ENCODE measurements at places on chromosomes 16 and 17.
A peak's percentile ranks its signal among the peaks of the same experiment; 100 is the strongest.

GRCh38 chr16:9526791-9527190 lies 435.3 kb downstream of the HAPSTR1 start:
- DNase-seq, result no peak

DNA sequence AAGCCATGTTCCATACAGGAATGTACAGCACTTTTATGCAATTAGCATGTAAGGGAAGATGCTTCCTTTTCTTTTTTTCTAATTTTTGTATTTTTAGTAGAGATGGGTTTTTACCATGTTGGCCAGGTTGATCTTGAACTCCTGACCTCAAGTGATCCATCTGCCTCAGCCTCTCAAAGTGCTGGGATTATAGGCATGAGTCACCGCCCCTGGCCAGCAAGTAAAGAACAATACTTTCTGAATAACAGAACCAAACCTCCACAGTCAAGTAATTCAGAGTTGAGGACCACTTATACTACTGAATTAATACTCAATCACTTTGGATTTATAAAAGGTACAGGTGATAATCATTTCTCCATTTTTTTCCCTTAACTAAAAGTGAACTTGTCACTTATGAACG lies 13.0 kb downstream of the C16orf87 start:
- no peak for DNase-seq

DNA sequence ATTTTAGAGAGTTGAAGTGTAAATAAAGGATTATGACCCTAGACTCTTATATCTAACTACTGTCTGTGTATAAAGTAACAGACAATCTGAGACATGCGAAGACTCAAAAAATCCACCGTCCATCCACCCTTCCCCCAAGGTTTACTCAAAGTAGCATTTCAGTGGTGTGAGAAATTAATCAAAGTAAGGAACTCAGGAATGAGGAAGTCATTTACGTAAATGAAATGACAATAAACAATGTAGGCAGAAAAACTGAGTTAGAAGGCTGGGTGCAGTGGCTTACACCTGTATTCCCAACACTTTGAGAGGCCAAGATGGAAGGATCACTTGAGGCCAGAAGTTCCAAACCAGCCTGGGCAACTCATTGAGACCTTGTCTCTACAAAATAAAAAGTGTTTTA lies 19.8 kb upstream of the NTN1 start:
- no peak for DNase-seq

DNA sequence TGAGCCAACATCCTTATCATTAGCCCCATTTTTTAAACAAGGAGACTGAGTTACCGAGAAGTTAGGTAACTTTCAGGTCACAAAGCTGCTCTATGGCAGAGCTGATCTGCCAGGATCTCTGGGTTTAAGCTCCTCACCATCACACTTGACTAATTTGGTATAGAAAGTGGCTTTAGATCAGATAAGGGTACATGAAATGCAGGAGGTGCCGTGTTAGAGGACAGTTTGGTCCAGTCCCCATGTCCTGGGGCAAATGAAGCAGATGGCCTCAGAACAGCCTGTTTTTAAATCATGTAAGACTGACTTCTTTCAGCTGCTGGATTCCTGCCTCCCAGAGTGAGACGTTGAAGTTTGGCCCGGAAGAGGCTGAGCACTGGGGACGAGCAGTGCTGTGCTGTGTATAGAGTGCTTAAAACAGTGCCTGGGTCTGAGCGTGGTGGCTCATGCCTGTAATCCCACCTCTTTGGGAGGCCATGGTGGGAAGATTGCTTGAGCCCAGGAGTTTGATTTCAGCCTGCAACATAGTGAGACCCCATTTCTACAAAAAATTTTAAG lies 187.0 kb upstream of the CACNG3 start:
- no peak for DNase-seq

GRCh38 chr17:74011966-74012365 lies 191.5 kb upstream of the RPL38 start:
- no peak for DNase-seq

DNA sequence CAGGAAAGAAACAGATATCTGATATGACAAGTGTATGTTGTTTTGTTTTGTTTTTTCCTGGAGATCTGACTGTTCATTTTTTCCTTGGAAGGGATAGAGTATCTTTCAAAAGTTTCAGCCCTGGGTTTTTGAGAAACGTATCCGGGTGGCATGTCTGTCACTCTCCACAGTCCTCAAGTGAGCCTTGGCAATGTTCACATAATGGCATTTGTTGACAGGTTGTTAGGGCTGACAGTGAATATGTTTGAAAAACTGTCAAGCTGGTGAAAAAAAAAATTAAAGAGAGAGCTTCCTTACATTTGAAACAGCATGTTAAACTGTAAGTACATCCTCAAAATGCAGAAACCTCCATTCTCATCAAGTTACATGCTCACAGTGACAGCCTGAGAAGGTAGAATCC lies 113.0 kb upstream of the DYNLRB2 start:
- DNase-seq, result no peak

GRCh38 chr17:75277664-75278071 lies 6.6 kb upstream of the MIF4GD start:
- peak; percentile 86 for DNase-seq

- DNase-seq, result no peak
Observed at GRCh38 chr16:3548859-3549258, 28.3 kb downstream of the NLRC3 start.

DNA sequence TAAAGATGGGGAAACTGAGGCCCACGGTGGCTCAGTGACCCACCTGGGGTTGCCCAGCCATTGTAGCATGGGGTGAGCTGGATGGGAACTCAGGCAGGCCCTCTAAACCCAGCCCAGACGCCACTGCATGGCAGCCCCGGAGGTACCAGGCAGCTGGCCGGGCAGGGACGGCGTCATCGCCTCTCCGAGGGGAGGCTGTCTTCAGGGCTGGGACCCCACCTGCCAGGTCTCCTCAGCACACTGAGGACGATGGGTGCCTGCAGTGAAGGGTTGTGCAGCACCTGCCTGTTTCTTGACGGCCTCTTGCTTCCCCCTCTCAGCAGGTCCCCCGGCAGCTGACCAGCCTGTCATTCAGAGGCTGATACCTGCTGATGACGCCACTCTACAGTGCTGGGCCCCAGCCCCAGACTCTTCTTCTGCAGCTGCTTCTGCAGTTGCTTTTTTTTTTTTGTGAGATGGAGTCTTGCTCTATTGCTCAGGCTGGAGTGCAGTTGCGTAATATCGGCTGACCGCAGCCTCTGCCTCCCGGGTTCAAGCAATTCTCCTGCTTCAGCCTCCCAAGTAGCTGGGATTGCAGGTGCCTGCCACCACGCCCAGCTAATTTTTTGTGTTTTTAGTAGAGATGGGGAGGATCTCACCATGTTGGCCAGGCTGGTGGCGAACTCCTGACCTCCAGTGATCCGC lies 24.7 kb downstream of the RNF213 start:
- no peak for DNase-seq

GRCh38 chr16:60204181-60204580 lies 1470.1 kb upstream of the GOT2 start:
- no peak for DNase-seq

DNA sequence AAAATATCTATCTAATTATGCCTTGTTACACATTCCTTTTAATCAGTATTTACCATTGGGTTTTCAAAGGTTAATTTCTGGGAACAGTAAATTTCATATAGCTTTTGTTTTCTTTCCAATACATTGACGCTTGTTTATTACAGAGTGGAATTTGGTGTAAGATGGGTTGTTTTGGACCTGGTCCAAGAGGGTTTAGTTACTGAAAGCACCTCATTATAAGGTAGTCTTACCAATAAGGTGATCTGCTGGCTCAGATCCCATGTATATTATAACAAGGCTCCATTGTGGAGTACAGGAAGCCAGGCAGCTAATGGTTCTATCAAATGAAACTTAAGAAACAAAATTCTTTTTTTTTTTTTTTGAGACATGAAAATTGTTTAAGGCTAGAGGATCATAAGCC lies 87.3 kb upstream of the NACA2 start:
- no peak for DNase-seq
